ENCODE measurements at places on chromosomes 7 and 10.

DNA sequence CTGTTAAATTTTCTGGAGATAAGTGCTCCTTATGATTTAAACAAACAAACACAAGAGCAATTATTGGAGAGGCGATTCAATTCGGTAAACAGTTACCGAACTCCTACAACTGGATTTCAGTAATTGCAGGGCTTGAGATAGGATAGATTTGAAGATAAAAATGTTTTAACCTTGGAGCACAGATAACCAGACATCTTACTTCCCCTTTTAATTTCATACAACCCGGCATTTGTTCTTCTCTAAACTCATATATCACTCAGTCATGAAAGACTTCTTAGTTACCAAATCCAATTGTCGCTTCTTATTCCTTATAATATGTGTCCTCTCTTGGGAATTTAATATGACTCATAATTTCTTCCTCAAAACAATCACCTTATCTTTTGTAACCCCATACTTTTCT, 235.9 kb upstream of the CSTF2T start:
- DNase-seq = no peak

- DNase-seq = no peak
These were observed 275.6 kb upstream of the AOAH start for GRCh38 chr7:36999626-37000485.

DNA sequence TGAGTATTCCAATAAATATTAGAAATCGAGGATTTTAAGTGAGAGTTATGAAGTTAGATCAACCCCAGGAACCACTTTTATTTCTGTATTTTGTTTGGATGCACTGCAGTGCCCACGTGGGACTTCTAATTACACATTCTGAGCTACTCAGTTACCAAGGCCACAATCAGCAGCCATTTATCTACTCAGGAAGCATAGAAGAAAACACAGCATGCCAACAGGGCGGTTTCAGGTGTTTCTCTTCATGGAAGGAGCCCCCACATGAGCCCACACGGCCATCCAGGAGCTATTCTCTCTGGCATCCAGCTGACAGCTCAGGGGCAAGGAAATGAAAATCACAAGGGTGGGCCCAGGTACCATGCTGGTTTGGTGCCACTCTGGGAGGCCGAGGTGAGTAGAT, 266.5 kb upstream of the MKLN1 start:
- DNase-seq = no peak

- DNase-seq = no peak
These were observed 42.3 kb downstream of the ANTXRL start for GRCh38 chr10:46328853-46329689.

- DNase-seq = no peak
These were observed 81.8 kb downstream of the THSD7A start for GRCh38 chr7:11750191-11750590.

- DNase-seq = no peak
These were observed 752.3 kb downstream of the SUGCT start for GRCh38 chr7:40887099-40887498.
